HAP-1 (cell line): ENCODE measurements at places on chromosomes 3 and 15.
A peak's percentile ranks its signal among the peaks of the same experiment; 100 is the strongest.

DNA sequence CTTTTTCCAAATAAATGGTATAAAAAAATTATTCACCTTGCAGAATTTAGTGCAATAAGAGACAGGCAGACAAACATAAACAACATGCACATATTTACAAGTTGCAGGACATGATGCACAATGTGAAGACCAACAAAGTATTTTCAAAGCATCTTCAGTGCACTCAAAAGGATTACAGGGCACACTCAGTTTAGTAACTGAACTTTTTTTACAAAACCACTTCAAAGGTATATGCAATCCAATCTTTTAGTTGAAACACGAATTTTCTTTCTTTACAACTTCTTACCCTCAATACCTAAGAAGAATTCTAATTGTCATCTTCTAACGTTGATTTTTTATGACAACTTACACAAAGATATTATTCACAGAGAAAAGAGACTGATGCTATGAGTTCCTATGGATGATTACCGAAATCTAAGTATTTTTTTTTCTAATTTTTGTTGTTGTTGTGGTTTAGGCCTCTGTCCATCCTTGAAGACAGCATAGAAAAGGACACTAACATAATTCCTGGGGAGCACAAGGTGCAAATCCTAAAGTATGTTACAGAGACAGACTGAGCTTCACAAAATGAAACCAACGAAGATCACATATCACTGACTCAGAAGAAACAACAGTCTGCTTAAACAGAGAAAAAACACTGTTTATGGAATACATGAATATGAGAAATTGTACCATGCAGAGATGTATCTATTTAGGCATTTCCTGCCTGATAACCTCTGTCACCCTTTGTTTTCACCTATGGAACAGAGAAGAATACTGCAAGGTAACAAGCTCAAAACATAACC is 50.3 kb downstream of the ZMAT3 start:
- no peak for DNase-seq

- DNase-seq, result no peak
Measured at GRCh38 chr15:44647637-44648036, 15.8 kb downstream of the SPG11 start.

- no peak for DNase-seq
Measured at GRCh38 chr3:134922866-134923265, 127.8 kb downstream of the EPHB1 start.

DNA sequence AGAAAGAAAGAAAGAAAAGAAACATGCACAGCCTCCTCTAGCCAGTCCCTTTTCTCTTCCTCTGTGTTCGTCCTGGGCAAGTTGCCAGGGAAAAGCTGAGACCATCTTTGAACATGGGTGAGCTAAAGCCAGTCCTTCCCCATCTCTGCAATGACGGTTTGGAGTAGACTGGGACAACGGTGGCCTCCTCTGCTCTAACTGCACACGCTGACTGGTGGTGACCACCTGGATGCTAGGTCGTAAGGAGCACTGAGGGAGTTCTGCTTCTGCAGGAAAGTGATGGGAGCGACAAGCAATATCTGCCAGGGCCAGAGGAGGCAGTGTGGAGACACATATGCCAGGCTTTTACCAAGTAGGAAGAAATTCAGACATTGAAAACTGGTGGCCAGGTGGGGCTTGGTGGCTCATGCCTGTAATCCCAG is 111.7 kb downstream of the NUP210 start:
- DNase-seq, result peak; percentile 66

DNA sequence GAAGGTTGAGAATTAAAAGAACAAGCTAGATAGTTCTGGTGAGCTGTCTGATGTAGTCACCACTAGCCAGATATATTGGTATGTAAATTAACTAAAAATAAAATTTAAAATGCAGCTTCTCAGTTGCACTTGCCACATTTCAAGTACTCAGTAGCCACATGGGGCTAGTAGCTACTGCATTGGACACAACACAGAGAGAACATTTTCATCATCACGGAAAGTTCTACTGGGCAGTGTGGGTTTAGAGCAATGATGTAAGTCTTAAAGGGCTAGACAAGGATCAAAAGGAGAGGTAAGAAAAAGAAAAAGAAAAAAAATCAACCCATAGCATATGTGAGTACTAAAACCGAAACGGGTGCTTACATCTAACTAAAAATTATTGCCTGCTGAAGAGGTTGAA is 282.4 kb upstream of the LRRFIP2 start:
- DNase-seq, result no peak

- DNase-seq, result no peak
Measured at GRCh38 chr3:197787412-197787811, 3.6 kb upstream of the LRCH3 start.

DNA sequence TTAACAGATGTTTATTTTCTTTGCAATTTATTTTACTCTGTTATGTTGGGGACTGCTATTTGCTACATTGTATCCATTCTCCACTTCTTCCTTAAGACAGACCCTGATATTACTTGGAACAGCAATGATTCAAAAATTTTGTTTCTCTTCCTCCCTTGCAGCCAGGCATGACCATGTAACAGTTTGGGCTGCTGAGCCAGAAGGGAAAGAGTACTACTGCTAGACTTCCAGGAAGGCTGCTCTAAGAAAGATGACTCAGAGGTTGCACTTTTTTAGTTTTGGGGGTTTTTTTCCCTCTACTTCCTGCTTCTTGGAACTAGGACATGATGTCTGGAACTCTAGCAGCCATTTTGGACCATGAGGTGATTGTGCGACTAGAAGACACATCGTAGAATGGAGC is 10.3 kb downstream of the PRR20G start:
- no peak for DNase-seq

- DNase-seq, result peak; percentile 57
Measured at GRCh38 chr3:100089812-100090668, 24.3 kb downstream of the FILIP1L start.
